ENCODE measurements at places on chromosomes 6 and 20. TPM values are rescaled to one million over a fixed set of nuclear protein-coding genes. Genes with fewer than 3 reads are reported as not detected.

The CFB gene
- 132 TPM for total RNA-seq

The HDGFL1 gene
- total RNA-seq: not detected

The AVP gene
- not detected for total RNA-seq

The CBLN4 gene
- total RNA-seq: 0.11 TPM

DNA sequence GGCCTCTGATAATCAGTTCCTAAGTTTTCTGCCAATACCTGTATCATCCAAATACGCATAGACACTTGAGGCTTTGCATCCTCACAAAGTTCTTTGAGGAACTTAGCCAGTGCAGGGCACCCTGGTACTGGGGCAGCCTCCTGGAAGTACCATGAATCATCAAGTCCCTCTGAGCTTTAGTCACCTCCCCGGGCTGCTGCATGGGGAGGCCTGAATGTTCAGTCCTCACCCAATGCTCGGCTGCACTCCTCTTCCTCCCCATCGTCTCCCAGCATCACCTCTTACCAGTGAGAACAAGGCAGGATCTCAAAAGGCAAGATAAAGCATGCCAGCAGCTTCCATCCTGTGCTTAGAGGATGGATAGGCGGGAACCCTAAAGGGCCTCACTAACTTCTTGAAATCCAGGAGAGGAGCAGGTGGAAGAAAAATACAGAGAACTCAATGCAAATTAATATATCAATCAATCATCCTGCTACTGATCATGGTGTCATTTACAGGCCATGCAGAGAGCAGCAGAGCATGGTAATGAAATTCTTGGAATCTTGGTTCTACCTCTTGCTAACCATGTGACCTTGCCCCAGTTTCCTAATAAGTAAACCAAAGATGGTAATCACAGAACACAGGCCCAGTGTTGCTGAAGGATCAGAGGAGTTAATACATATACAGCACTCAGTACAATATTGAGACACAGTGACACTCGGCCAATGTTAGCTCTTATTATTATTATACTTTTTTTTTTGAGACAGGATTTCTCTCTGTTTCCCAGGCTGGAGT is 4.7 kb upstream of the CCN6 start:
- DNase-seq: no peak
- no peaks in the 10 kb centered on the region for H3K36me3 ChIP-seq
- no peak overlapping the region for H3K4me3 ChIP-seq
- no peaks in the 10 kb centered on the region for H3K27me3 ChIP-seq
- H3K27ac ChIP-seq: no peak overlapping the region
- no peaks in the 10 kb centered on the region for H3K4me1 ChIP-seq

DNA sequence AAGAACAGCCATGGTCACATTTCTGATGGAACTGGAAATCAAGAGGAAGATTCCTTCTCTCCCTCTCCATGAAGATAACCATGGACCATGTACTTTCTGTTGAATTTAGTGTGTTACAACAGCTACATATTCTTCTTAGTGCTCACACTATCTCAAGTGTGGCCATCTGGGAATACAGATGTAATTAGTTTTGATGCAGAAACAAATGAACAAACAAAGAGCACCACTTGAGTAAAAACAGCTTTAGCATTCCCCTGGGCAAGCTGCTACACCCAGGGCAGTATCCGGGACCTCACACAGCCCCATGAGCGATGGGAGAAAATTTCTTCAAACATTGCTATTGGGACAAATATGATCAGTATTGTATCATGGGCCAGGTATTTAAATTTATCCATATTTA is 75.2 kb downstream of the RAMACL start:
- H3K4me1 ChIP-seq: no peaks in the 10 kb centered on the region
- no peaks in the 10 kb centered on the region for H3K27me3 ChIP-seq
- H3K36me3 ChIP-seq: peaks cover 6% of the 10 kb centered on the region
- DNase-seq: no peak

- no peak overlapping the region for H3K4me3 ChIP-seq
- H3K4me1 ChIP-seq: no peaks in the 10 kb centered on the region
- DNase-seq: no peak
Observed at GRCh38 chr6:134732763-134733162, 217.1 kb downstream of the ALDH8A1 start.

DNA sequence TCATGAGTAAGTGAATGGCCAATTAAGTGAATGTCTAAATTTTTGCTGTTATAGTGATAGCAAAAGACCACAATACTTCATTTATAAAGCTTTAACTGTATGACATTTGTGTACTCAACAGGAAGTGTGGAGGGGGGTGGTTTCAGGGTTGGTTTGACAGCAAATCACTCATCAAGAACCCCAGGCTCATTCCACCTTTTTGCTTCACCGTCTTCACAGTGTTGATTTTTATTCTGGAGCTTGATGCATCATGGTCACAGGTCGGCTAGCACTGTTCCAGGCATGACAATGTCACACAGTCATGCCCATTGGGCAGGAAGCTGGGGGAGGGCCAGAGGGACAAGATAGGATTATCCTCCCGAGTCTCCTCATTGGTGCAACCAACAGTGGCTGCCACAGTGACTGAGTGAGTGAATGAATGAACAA is 75.0 kb downstream of the MDGA1 start:
- H3K27me3 ChIP-seq: no peaks in the 10 kb centered on the region
- H3K4me1 ChIP-seq: no peaks in the 10 kb centered on the region
- no peak overlapping the region for H3K4me3 ChIP-seq

DNA sequence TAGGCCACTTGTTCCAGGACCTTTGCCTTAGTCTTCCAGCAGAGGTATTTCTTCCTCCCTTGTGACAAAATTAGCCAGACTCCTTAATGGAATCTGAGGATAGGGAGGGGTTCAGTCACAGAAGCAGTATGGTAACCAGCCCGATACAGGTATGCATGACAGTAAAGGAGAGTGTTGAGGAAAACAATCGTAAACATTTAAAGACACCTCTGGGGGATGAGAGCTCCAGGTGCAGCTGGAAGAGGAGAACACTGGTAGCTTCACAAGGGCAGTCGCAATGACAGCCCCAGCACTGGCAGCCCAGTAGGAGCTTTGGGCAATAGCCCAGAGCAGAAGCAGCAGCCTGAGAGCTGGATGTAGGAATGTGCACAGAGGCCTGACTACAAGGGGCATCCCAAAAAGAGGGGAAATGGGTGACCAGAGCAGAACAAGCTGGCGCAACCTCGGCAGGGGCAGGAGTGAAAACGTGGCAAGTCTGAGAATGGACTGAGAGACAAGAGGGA is 344.9 kb upstream of the JAG1 start:
- H3K27me3 ChIP-seq: no peaks in the 10 kb centered on the region
- H3K27ac ChIP-seq: no peak overlapping the region
- H3K36me3 ChIP-seq: no peaks in the 10 kb centered on the region
- H3K4me1 ChIP-seq: no peaks in the 10 kb centered on the region
- H3K4me3 ChIP-seq: no peak overlapping the region

- DNase-seq: no peak
- no peak overlapping the region for H3K4me3 ChIP-seq
- no peak overlapping the region for H3K27ac ChIP-seq
- H3K4me1 ChIP-seq: no peaks in the 10 kb centered on the region
Observed at GRCh38 chr20:33009214-33010132, 2.0 kb downstream of the BPIFB2 start.

- no peak overlapping the region for H3K4me3 ChIP-seq
- peak overlapping the region; percentile 79 for H3K27ac ChIP-seq
- peaks cover 16% of the 10 kb centered on the region for H3K4me1 ChIP-seq
- H3K36me3 ChIP-seq: peaks cover 8% of the 10 kb centered on the region
- no peaks in the 10 kb centered on the region for H3K27me3 ChIP-seq
Observed at GRCh38 chr20:49888212-49889000, 26.9 kb downstream of the SPATA2 start.

DNA sequence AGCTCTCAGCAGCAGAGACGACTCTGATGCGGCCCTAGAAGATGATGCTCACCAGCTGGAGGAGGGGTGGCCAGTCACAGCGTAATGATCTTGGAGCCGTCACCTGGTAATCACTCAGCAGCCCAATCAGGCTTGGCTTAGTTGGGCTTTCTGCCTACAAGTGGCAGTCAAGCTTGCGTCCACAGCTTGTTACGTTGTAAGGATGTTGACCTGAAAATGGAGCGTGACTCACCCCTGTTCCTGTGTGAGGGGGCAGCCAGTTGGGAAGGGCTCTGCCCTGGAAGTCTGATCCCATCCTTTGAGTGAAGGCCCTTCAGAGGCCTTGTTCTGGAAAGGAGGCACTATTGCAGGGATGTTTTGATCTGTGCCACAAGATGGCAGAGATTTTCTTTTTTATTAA is 49.8 kb downstream of the SPATA2 start:
- no peaks in the 10 kb centered on the region for H3K27me3 ChIP-seq
- peak overlapping the region; percentile 51 for H3K27ac ChIP-seq
- H3K4me1 ChIP-seq: peaks cover 12% of the 10 kb centered on the region
- H3K36me3 ChIP-seq: peaks cover 7% of the 10 kb centered on the region
- no peak overlapping the region for H3K4me3 ChIP-seq

DNA sequence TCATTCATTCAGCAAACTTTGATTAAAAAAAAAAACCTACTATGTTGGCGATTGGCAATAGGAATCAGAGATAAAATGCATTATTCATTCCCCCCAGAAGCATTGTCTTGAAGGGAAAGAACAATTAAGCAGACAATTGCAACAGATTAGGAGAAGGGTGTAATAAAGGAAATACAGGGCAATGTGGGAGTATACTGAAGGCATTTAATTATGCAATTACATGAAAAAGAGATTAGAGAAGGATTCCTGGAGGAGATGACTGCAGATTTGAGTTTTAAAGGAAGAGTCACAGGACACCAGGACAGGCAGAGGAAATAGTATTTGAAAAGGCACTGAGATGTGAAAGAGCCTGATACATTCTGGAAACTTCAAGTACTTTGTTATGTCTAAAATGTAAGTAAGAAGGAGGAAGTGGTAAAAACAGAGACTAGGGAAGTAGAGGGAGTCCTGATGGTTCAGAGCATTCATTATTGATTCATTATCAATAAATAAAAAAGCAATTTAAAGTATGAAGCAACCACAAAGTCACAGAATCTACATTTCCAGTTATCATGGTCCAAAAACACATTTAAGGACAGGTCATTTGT is 43.7 kb downstream of the THEMIS start:
- H3K27ac ChIP-seq: no peak overlapping the region
- no peaks in the 10 kb centered on the region for H3K36me3 ChIP-seq
- DNase-seq: no peak
- H3K4me1 ChIP-seq: no peaks in the 10 kb centered on the region

GRCh38 chr6:919500-919899 is 226.6 kb upstream of the EXOC2 start:
- DNase-seq: no peak
- no peaks in the 10 kb centered on the region for H3K4me1 ChIP-seq
- H3K27ac ChIP-seq: no peak overlapping the region

GRCh38 chr6:55937261-55937947 is 62.0 kb upstream of the BMP5 start:
- H3K27me3 ChIP-seq: no peaks in the 10 kb centered on the region
- no peak overlapping the region for H3K27ac ChIP-seq
- no peak for DNase-seq

- H3K27ac ChIP-seq: peak overlapping the region; percentile 93
- H3K4me3 ChIP-seq: no peak overlapping the region
- H3K36me3 ChIP-seq: peaks cover 86% of the 10 kb centered on the region
- DNase-seq: no peak
- peaks cover 23% of the 10 kb centered on the region for H3K4me1 ChIP-seq
Observed at GRCh38 chr20:10649797-10650160, 24.0 kb downstream of the JAG1 start.

DNA sequence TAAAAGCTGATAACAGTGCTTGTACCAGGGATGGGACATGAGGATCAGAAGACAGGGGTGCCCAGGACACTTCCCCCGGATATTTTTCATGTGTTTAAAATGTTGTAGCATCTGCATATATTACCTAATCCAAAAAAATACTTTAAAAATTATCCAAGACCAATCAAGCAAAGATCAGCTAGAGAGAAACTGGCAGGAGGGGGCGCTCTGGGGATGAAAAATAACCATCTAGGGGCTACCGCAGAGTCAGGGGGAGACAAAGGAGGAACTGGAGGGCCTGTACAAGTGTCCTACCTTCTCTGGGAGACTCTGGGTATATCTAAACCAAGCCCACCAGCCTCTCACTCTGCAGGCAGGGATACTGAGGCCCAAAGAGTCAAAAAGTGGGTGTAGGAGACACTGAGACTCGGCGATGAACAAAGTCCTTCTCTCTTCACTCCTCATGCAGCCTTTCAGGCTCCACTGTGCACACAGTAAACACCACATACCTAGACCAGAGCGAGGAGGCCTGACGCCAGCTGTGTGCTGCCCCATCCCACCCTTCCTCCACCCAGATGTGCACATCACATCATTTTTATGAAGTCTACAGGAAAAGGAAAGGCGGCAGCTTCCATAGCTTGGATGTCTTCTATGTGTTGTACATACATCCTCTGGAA is 9.8 kb downstream of the RIMS4 start:
- H3K4me3 ChIP-seq: no peak overlapping the region
- H3K36me3 ChIP-seq: no peaks in the 10 kb centered on the region
- DNase-seq: no peak
- H3K27me3 ChIP-seq: no peaks in the 10 kb centered on the region
- no peaks in the 10 kb centered on the region for H3K4me1 ChIP-seq
- no peak overlapping the region for H3K27ac ChIP-seq

DNA sequence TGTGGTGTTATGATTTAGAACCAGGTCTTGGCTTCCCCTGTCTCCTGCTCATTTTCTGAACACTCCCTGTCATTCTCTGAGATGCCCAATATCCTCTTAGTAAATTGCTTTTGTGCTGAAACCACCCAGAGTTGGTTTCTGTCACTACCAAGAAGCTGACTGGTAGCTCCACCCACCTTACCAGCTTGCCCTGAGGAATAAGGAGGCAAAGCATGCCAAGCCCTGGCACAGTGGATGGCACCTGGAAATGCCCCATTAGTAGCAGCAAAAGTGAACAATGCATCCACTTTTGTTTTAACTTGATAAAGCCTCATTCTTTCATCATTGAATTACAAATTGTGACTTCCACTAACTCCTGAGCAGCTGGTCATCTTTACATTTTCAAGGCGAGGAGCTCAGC is 157.7 kb downstream of the CDC5L start:
- no peaks in the 10 kb centered on the region for H3K27me3 ChIP-seq
- no peaks in the 10 kb centered on the region for H3K36me3 ChIP-seq
- H3K4me1 ChIP-seq: no peaks in the 10 kb centered on the region
- DNase-seq: no peak
- H3K4me3 ChIP-seq: no peak overlapping the region

DNA sequence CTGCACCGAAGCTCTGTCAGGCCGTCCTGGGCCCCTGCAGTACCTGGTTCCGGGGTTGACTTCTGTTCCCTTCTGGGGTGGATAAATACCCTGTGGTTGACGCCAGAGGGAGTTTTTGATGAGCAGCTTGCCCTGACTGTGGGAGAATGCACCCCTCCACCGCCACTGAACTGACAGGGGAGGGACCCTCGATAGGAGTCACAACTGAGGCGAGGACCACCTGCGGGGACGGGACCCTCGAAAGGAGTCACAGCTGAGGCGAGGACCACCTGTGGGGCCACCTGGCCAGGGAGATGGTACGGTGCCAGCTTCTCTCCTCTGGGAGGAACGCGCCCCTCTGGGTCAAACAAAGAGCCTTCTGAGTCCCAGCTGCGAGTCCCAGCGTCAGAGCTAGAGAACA is 100.1 kb upstream of the FRMD1 start:
- H3K36me3 ChIP-seq: no peaks in the 10 kb centered on the region
- no peaks in the 10 kb centered on the region for H3K27me3 ChIP-seq
- H3K4me3 ChIP-seq: no peak overlapping the region
- H3K27ac ChIP-seq: no peak overlapping the region
- DNase-seq: no peak

Measured in ascending aorta (tissue), 2 donors.